ENCODE measurements at places on chromosomes 2 and 18.

DNA sequence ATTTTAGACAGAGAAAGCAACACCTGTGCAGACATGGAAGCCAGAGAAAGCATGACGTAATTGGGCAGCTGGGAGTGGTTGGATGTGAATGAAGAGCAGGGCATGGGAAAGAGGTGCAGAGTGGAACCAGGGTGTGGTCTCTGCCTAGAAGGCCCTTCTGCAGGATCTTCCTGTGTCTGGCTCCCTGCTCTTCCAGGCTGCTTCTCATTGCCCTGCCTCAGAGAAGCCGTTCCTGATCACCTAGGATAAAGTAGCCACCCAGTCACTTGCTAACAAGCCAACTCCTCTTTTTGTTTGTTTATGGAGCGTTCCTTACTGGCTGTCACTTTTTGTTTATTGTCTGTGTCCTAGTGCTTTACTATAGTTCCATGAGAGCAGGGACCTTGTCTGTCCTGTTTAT lies 28.5 kb downstream of the GALNT1 start:
- peaks cover 50% of the 10 kb centered on the region for H3K4me1 ChIP-seq
- H3K4me3 ChIP-seq = no peak overlapping the region
- no peak for DNase-seq
- H3K36me3 ChIP-seq = no peaks in the 10 kb centered on the region
- no peaks in the 10 kb centered on the region for H3K27me3 ChIP-seq

- no peak overlapping the region for H3K4me3 ChIP-seq
- H3K36me3 ChIP-seq = peaks cover 2% of the 10 kb centered on the region
- H3K27ac ChIP-seq = no peak overlapping the region
- no peak for DNase-seq
- no peaks in the 10 kb centered on the region for H3K4me1 ChIP-seq
Measured at GRCh38 chr2:134771313-134771801, 52.6 kb upstream of the TMEM163 start.

DNA sequence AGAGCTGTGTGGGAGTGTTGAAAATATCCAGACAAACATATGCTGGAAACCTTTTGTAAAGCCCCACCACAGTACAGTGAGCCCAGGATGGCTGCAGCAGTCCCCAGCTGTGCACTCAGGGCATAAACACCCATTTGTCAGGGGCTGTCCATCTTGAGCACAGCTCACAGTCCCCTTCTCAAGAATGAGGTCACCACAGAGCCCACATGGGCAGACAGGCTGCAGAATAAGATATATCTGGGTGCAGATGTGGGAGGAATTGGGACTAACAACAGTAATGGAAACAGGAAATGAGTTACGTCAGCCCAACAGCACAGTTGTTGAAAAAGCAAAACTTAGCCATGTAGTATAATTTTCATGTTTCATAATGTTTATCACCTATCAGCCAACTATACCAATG lies 219.6 kb downstream of the ETAA1 start:
- DNase-seq = no peak
- no peaks in the 10 kb centered on the region for H3K4me1 ChIP-seq
- H3K27me3 ChIP-seq = no peaks in the 10 kb centered on the region
- no peak overlapping the region for H3K4me3 ChIP-seq

- H3K36me3 ChIP-seq = no peaks in the 10 kb centered on the region
- H3K4me1 ChIP-seq = no peaks in the 10 kb centered on the region
- H3K27ac ChIP-seq = no peak overlapping the region
Measured at GRCh38 chr2:237532160-237532559, 34.2 kb upstream of the PRLH start.

DNA sequence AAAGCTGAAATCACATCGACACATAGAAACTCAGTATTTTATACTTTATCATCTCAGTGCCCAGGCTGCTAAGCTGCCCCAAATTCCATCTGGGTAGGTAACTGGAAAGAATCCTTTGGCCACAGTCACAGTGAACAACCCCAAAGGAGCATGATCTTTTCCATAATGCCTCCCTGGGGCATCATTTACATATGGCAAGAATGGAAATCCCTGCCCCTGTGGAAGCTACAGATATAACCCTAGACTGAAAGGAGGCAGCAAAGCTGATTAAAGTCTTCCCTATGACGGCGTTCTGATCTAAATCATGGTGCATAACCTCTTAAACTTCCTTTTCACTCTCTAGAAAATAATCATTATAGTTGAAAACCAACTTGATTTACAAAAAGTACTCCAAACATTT lies 41.5 kb downstream of the MAP3K19 start:
- peaks cover 6% of the 10 kb centered on the region for H3K4me1 ChIP-seq
- no peak for DNase-seq
- H3K27ac ChIP-seq = no peak overlapping the region
- no peaks in the 10 kb centered on the region for H3K36me3 ChIP-seq

DNA sequence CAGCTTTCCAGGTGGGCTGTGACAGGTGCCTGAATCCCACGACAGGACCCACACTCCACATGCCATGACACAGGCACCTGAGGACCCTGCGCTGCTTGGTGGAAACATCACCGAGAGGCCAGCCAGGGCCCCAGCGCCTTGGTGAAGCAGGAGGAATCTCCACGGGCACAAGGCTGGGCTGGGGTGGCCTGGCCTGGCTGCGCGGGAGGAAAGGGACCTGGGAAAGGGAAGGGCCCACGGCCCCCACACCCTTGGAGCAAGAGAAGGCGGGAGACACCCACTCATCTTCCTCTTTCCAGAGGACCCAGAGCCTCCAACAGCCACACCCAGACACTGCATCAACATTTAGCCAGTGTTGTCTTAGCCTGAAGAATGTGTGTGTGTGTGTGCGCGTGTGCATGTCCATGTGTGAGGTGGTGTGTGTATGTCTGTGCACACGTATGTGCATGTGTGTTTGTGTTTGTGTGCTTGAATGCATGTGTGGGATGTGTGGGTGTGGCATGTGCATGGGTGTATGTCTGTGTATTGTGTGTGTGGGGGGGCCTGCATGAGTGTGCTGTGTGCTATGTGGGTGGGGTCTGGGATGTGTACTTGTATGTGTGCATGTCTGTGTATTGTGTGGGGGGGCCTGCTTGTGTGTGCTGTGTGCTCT lies 6.3 kb upstream of the OTOS start:
- H3K27ac ChIP-seq = peak overlapping the region; percentile 8
- no peak for DNase-seq
- peaks cover 11% of the 10 kb centered on the region for H3K27me3 ChIP-seq
- no peaks in the 10 kb centered on the region for H3K4me1 ChIP-seq
- H3K4me3 ChIP-seq = no peak overlapping the region
- H3K36me3 ChIP-seq = peaks cover 5% of the 10 kb centered on the region

- DNase-seq = no peak
- H3K36me3 ChIP-seq = peaks cover under 1% of the 10 kb centered on the region
- H3K27me3 ChIP-seq = peaks cover 16% of the 10 kb centered on the region
- no peaks in the 10 kb centered on the region for H3K4me1 ChIP-seq
Measured at GRCh38 chr2:33013684-33014110, 66.9 kb downstream of the LTBP1 start.

DNA sequence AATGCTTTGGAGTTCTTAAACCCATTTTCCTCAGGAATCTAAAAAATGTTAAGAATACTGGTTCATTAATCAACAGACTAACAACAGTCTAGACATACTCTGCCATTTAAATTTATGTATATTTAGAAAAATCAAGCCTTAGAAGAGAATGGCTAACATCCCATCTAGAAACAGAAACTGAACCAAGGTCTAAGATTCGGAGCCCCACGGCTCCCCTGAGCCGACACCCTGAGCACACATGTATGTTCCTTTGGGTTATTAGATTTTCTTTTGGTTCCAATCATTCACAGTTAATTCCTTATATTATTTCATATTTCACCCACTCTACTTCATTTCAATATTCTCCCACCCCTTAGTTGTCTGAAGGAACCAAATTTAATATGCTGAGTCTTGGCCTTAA lies 94.8 kb upstream of the HNRNPA3 start:
- no peaks in the 10 kb centered on the region for H3K4me1 ChIP-seq
- no peak overlapping the region for H3K4me3 ChIP-seq
- no peaks in the 10 kb centered on the region for H3K36me3 ChIP-seq
- no peak overlapping the region for H3K27ac ChIP-seq
- DNase-seq = no peak

DNA sequence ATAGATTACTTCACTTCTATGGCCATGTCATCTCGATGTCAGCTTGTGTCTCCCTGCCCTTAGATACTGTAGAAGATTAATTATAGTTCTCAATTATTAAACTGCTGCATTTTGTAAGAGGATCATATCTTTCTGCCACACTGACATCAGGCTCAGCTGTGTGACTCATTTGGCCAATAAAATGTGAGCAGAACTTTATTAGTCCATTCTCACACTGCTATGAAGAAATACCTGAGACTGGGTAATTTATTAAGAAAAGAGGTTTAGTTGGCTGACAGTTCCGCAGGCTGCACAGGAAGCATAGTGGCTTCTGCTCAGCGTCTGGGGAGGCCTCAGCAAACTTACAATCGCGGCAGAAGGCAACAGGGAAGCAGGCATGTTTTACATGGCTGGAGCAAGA lies 290.4 kb downstream of the RAD51AP2 start:
- no peaks in the 10 kb centered on the region for H3K27me3 ChIP-seq
- H3K27ac ChIP-seq = no peak overlapping the region
- no peak for DNase-seq
- H3K4me1 ChIP-seq = no peaks in the 10 kb centered on the region

DNA sequence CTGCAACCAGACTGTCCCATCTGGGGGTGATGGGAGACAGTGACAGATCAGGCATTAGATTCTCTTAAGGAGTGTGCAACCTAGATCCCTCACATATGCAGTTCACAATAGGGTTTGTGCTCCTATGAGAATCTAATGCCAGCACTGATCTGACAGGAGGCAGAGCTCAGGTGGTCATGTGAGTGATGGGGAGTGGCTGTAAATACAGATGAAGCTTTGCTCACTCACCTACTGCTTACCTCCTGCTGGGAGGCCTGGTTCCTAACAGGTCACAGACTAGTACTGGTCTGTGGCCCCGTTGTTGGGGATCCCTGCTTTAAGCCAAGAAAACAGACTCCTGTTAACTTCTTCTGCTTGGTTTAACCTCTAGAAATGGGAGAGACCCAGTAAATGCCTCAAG lies 3.2 kb downstream of the CYP27A1 start:
- H3K27me3 ChIP-seq = peaks cover 63% of the 10 kb centered on the region
- no peak overlapping the region for H3K27ac ChIP-seq
- no peak for DNase-seq
- no peaks in the 10 kb centered on the region for H3K4me1 ChIP-seq
- peaks cover 2% of the 10 kb centered on the region for H3K36me3 ChIP-seq

GRCh38 chr2:15300624-15301573 lies 260.2 kb downstream of the NBAS start:
- no peaks in the 10 kb centered on the region for H3K4me1 ChIP-seq
- no peak for DNase-seq
- no peaks in the 10 kb centered on the region for H3K27me3 ChIP-seq
- H3K36me3 ChIP-seq = peaks cover 22% of the 10 kb centered on the region

- no peak overlapping the region for H3K4me3 ChIP-seq
- H3K36me3 ChIP-seq = peaks cover 2% of the 10 kb centered on the region
- peaks cover 10% of the 10 kb centered on the region for H3K27me3 ChIP-seq
- no peak for DNase-seq
- no peak overlapping the region for H3K27ac ChIP-seq
Measured at GRCh38 chr2:102520009-102520408, 47.0 kb downstream of the SLC9A4 start.

GRCh38 chr2:20378891-20379519 lies 28.4 kb upstream of the PUM2 start:
- H3K36me3 ChIP-seq = no peaks in the 10 kb centered on the region
- no peak for DNase-seq
- no peak overlapping the region for H3K27ac ChIP-seq
- H3K4me3 ChIP-seq = no peak overlapping the region
- peaks cover 12% of the 10 kb centered on the region for H3K27me3 ChIP-seq

DNA sequence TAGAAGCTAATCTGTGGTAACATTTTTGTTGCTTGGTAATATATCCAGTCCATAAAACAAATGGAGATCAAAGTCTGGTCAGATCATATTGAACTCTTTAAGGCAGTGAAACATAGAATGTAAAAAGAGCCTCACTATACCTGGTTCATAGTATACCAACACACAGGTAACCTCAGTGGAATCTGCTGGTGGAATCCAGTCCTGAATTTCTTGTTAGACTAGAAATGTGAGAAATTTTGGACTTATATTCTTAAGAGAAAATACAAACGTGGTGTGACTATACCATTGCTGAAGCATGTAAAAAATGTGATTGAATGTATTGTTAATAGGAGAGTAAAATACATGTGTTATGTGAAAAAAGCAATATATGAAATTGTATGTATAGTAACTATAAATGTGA lies 46.1 kb upstream of the GRHL1 start:
- H3K4me1 ChIP-seq = peaks cover 9% of the 10 kb centered on the region
- H3K4me3 ChIP-seq = no peak overlapping the region
- no peak overlapping the region for H3K27ac ChIP-seq
- no peaks in the 10 kb centered on the region for H3K27me3 ChIP-seq

DNA sequence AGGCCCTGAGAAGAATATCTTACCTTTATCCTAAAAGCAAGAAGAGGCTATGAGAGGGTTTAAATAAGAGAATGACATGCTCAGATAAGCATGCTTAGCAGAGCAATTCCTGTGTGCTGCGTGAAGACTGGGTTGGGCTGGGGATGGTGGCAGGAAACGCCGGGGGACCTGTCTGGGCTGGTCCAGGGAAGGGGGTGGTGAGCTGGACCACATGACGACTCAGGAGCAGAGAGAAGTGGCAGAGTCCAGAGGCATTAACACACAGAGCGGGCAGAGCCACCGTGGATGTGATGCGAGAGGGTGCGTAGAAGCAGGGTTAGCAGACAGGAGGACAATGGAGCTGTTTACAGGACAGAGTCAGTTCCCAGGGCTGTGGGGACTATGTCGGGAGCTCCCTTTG lies 84.5 kb downstream of the ZBTB7C start:
- H3K4me3 ChIP-seq = no peak overlapping the region
- no peak for DNase-seq

- H3K36me3 ChIP-seq = no peaks in the 10 kb centered on the region
- H3K27ac ChIP-seq = no peak overlapping the region
- no peak overlapping the region for H3K4me3 ChIP-seq
- no peak for DNase-seq
- H3K27me3 ChIP-seq = no peaks in the 10 kb centered on the region
- no peaks in the 10 kb centered on the region for H3K4me1 ChIP-seq
Measured at GRCh38 chr2:5985536-5986385, 293.6 kb downstream of the SOX11 start.

DNA sequence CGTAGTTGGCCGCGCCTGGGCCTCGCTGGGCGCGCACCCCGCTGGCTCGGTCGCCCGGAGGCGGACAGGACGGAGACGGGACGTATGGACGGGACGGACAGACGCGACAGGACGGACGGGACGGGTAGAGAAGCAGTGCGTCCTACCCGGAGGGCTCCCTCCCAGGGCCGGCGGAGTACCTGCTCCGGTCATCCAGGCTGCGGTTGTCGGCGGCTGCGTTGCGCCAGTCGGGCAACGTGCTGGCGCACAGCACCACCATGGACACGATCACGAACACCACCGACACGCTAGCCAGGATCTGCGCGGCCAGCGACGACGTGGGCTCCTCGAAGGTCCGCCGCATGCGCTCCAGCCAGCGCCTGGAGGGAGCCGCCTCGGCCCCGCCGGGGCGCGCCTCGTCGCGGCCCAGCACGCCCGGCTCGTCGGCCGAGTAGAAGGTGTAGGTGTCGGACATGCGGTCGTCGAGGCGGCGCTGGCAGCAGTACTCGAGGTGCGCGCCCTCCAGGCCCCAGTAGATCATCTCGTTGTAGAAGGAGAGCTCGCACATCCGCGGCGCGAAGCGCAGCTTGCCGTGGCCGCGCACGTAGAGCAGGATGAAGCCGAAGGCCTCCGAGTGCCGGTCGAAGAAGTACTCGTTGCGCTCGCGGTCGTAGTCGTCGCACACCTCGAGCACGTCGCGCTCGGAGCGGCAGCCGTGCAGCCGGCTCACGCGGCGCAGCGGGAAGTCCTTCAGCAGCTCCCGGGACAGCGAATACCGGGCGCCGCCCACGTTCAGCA lies 903 bp downstream of the KCNG3 start:
- no peak overlapping the region for H3K27ac ChIP-seq
- H3K4me1 ChIP-seq = peaks cover 5% of the 10 kb centered on the region
- peaks cover 2% of the 10 kb centered on the region for H3K36me3 ChIP-seq

GRCh38 chr2:6423944-6424343 lies 441.8 kb downstream of the CMPK2 start:
- no peak for DNase-seq
- H3K4me3 ChIP-seq = no peak overlapping the region
- H3K27me3 ChIP-seq = no peaks in the 10 kb centered on the region
